Right atrium auricular region (tissue), 2 donors: ENCODE measurements at places on chromosomes 12 and 14. TPM values are rescaled to one million over a fixed set of nuclear protein-coding genes. Genes with fewer than 3 reads are reported as not detected.
A peak's percentile ranks its signal among the peaks of the same experiment; 100 is the strongest.

AQP2 gene
- total RNA-seq, result not detected

FOXM1 gene
- 0.16 TPM for total RNA-seq

GUCY2C gene
- not detected for total RNA-seq

RAPGEF3 gene
- 19.8 TPM for total RNA-seq

- H3K27me3 ChIP-seq, result no peaks in the 10 kb centered on the region
- H3K27ac ChIP-seq, result no peak overlapping the region
- peaks cover 74% of the 10 kb centered on the region for H3K36me3 ChIP-seq
- H3K4me3 ChIP-seq, result no peak overlapping the region
Measured at GRCh38 chr12:56641219-56641618, 4.6 kb downstream of the ATP5F1B start.

DNA sequence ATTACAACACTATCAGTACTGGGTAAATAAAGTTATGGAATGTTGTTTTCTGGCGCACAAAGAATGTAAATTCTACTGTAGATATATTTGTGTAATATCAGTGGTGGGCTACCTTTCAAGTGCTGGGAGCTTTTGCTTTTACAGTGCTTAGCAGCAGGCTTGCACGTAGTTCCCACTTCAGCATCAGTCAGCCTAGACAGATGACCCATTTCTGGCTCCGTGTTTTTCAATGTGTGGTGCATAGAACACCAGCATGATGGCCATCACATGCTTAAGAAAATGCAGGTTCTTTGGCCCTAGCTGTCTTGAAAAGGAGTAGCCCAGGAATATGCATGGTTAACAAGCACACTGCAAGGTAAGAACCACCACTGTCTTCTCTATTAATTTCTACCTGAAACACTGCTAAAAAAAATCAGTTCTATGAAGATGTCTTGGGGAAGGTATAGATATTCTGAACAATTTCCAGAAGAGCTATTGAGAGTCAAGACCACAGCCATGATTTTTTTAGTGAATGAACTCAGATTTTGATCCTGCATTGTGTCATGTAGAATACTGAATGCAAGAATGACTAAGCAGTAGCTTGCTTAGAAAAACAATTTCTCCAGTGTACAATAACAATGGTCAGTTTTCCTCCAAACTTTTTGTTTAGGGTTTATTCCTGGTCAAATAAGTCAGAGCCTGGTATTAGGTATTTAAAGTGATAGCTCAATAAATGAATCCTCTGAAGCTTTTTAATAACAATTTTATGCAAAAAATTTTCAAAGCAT lies 195.7 kb downstream of the AKAP6 start:
- H3K27me3 ChIP-seq, result no peaks in the 10 kb centered on the region
- no peak for DNase-seq
- no peaks in the 10 kb centered on the region for H3K4me1 ChIP-seq
- H3K4me3 ChIP-seq, result no peak overlapping the region
- no peak overlapping the region for H3K27ac ChIP-seq

DNA sequence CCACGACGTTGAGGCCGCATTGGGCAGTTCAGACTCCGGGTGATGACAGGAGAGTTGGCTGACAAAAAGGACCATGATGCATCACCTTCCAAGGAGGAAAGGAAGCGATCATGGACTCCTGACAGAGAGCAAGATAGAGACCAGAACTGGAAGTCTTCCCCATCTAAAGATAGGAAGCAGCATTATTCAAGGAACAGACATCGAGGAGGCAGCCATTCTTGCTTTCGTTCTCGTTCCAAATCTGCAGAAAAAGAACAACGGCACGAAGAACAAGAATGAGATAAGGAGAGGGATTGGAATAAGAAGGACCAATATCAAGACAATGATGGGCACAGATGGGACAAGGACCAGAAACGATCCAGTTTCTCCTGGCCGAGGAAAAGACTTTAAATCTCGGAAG lies 27.1 kb upstream of the KRT77 start:
- no peaks in the 10 kb centered on the region for H3K36me3 ChIP-seq
- no peaks in the 10 kb centered on the region for H3K4me1 ChIP-seq
- no peaks in the 10 kb centered on the region for H3K27me3 ChIP-seq

DNA sequence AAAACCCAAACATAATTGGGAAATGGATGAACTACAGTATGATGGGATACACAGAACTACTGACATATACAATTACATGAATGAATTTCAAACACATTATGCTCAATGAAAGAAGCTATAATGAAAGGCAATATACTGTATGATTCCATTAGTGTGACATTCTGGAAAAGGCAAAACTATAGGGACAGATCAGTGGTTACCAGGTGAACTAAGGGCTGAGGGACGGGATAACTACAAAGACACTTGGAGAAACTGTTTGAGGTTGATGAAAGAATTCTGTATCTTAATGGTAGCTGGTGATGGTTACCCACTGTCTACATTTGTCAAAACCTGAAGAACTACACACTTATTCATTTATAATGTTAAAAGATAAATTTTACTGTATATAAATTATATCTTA lies 7.7 kb downstream of the ZFC3H1 start:
- no peak for DNase-seq
- H3K27me3 ChIP-seq, result no peaks in the 10 kb centered on the region
- H3K27ac ChIP-seq, result no peak overlapping the region
- H3K4me3 ChIP-seq, result no peak overlapping the region
- peaks cover 16% of the 10 kb centered on the region for H3K4me1 ChIP-seq

- H3K4me3 ChIP-seq, result no peak overlapping the region
- no peaks in the 10 kb centered on the region for H3K27me3 ChIP-seq
Measured at GRCh38 chr14:31854508-31855075, 222.5 kb upstream of the ARHGAP5 start.

DNA sequence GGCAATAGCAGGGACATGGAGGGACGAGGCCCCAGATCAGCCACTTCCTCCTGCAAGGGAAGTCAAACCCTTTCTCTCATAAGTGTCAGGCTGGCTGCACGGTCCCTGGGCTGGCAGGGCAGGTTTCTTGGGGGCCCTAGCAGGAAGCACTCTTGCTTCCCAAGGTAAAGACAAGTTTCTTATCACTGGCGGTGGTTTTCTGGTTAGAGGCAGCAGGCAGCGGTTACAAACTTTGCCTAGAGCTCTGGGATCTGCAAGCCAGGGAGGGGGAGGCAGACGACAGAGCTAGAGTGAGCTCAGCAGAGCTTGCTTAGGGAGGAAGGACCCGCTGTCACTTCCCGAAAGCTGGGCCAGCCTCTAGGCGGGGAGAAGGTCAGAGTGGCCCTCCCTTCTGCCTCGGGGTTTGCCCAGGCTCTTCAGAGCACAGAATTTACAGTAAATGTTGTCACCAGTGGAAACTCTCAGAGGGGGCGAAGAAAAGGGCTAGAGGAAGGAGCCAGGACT lies 20.4 kb downstream of the BATF start:
- DNase-seq, result peak; percentile 81
- peak overlapping the region; percentile 25 for H3K27ac ChIP-seq
- H3K4me3 ChIP-seq, result no peak overlapping the region
- no peaks in the 10 kb centered on the region for H3K27me3 ChIP-seq

GRCh38 chr14:87001333-87001732 lies 991.6 kb downstream of the GALC start:
- no peaks in the 10 kb centered on the region for H3K36me3 ChIP-seq
- H3K27me3 ChIP-seq, result no peaks in the 10 kb centered on the region
- H3K4me1 ChIP-seq, result no peaks in the 10 kb centered on the region
- no peak overlapping the region for H3K4me3 ChIP-seq

GRCh38 chr14:24409192-24409591 lies 10.4 kb downstream of the NYNRIN start:
- DNase-seq, result no peak
- peaks cover 23% of the 10 kb centered on the region for H3K36me3 ChIP-seq
- no peaks in the 10 kb centered on the region for H3K27me3 ChIP-seq
- H3K4me3 ChIP-seq, result no peak overlapping the region
- no peaks in the 10 kb centered on the region for H3K4me1 ChIP-seq

DNA sequence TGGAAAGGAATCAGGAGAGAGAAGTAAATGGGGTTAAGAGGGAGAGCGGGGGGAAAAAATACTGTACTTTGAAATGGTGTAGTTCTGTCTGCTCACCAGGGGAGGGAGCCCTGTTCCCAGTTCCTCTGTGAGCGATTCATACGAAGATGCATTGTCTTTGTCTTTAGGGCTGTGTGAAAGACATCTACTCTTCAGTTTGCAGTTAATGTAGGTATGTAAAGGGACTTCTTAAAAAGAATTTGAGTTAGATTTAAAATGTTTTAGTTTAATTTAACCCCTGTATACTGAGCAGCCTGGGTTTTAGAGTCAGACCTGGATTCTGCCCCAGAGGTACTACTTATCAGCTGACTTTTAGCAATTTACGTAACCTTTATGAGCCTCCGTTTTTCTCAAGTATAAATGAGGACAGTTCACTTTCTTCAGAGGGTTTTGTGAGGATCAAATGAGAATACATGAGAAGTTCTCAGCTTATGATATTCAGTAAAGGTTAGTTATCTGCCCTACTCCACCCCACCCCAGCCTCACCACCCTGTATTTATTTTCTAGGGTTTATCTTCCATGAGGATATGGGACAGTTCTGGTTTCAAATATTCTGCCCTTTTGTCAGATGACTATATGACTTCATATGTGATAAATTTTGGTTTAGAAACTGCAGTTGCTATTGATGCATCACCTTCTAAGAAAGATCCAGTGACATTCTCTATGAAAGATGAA lies 82.5 kb upstream of the EVL start:
- no peak overlapping the region for H3K4me3 ChIP-seq
- H3K4me1 ChIP-seq, result no peaks in the 10 kb centered on the region

- H3K27me3 ChIP-seq, result no peaks in the 10 kb centered on the region
- H3K36me3 ChIP-seq, result no peaks in the 10 kb centered on the region
- no peak for DNase-seq
- no peaks in the 10 kb centered on the region for H3K4me1 ChIP-seq
Measured at GRCh38 chr14:50263321-50263720, 31.9 kb upstream of the SOS2 start.

GRCh38 chr12:75553398-75553797 lies 42.0 kb upstream of the KRR1 start:
- H3K4me3 ChIP-seq, result no peak overlapping the region
- H3K36me3 ChIP-seq, result no peaks in the 10 kb centered on the region
- no peak for DNase-seq

GRCh38 chr12:84551373-84551772 lies 361.2 kb downstream of the SLC6A15 start:
- H3K4me3 ChIP-seq, result no peak overlapping the region
- no peak for DNase-seq
- H3K27ac ChIP-seq, result no peak overlapping the region
- H3K4me1 ChIP-seq, result no peaks in the 10 kb centered on the region
- no peaks in the 10 kb centered on the region for H3K36me3 ChIP-seq

DNA sequence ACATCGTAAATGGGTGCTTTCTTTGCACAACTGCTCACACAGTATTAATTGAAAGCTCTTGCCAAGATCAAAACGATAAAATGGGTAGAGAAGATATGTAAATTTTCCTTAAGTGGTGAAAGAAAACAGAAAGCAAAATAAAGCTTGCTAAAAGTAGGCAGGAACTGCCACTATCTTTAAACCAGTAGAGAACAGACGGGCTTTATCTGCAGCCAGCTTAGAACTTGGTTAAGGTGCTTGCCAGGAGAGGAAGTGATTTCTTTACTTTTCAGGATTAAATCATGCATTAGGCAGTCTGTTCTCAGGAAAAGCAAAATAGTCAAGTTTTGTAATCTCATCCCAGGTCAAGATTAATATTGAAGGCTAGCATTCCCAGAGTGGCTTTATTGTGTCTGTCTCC lies 56.9 kb upstream of the CCDC175 start:
- no peaks in the 10 kb centered on the region for H3K36me3 ChIP-seq
- H3K4me1 ChIP-seq, result peaks cover 10% of the 10 kb centered on the region
- no peak for DNase-seq
- H3K4me3 ChIP-seq, result no peak overlapping the region
- no peak overlapping the region for H3K27ac ChIP-seq
- no peaks in the 10 kb centered on the region for H3K27me3 ChIP-seq

DNA sequence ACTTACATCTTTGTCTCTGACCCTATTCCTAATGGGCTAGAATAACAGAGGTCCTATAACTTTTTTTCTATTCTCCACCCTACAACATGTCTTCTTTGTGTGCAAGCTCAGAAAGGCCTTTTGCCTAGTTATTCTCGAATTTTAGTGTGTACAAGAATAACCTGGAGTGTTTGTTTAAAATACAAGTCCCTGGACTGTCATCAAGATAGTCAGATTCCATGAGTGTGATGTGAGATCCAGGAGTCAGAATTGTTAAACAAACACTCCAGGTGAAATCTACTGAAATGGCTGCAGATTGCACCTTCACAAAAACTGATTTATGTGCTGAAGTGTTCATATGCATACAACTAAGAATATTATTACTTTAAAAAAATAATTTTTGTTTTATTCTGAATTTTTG lies 114.4 kb upstream of the DIO2 start:
- H3K36me3 ChIP-seq, result no peaks in the 10 kb centered on the region
- H3K4me3 ChIP-seq, result no peak overlapping the region
- no peaks in the 10 kb centered on the region for H3K4me1 ChIP-seq
- no peak overlapping the region for H3K27ac ChIP-seq

DNA sequence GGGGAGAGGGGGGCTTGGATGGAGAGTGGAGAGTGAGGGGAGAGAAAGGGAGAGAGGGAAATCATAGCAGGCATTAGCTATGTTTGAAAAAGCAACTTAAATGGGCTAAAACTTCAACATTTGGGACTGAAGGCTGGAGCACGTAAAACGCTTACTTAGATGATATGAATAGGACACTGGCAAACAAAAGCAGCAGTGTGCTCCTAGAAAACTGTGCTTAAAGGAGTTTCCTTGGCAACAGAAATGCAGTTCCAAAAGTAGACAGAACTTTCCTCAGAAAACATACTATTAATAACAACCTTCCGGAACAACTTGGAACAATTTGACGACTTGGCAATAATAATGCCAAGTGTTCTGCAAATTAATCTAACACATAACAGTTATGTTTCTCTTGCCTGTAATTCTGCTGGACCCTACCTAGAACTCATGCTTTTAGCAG lies 235.5 kb upstream of the NPAS3 start:
- H3K4me1 ChIP-seq, result peaks cover 32% of the 10 kb centered on the region
- no peak for DNase-seq
- no peaks in the 10 kb centered on the region for H3K36me3 ChIP-seq
- H3K27ac ChIP-seq, result peak overlapping the region; percentile 75
- no peak overlapping the region for H3K4me3 ChIP-seq
- H3K27me3 ChIP-seq, result no peaks in the 10 kb centered on the region

DNA sequence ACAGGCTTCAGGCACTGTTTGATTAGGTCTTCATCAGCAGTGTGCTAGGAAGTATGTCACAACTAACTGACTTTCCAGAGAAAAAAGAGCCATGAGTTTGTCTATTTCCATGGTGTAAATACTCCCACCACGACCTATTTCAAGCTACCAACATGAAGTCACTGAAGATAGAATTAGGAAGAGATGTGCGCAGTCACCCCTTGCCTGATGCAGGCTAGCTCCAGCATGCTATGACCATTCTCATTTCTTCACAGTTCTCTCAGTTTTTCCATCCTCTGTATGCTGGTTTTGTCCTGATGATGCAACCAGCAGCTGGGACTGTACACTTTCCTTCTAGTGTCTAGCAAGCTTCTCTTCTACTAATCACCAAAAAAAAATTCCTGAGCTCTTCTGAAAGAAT lies 191.6 kb upstream of the NUDT4 start:
- DNase-seq, result no peak
- no peaks in the 10 kb centered on the region for H3K36me3 ChIP-seq
- H3K27ac ChIP-seq, result no peak overlapping the region
- H3K4me1 ChIP-seq, result peaks cover 13% of the 10 kb centered on the region

DNA sequence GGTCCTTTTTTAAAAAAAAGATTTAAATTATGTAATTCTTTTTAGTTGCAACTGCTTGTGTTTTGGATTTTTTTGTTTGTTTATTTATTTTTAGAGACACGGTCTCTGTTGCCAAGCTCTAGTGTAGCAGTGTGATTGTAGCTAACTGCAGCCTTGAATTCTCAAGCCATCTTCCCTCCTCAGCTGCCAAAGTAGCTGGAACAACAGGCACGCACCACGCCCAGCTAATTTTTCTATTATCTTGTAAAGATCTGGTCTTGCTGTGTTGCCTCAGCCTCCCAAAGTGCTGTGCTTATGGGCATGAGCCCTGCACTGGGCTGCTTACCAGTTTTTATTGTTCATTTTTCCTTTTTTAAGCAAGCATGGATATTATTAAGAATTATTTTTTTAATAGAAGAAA lies 10.6 kb upstream of the ART4 start:
- no peaks in the 10 kb centered on the region for H3K27me3 ChIP-seq
- no peak overlapping the region for H3K4me3 ChIP-seq
- no peaks in the 10 kb centered on the region for H3K4me1 ChIP-seq
